Left cardiac atrium (tissue), 4 donors: ENCODE measurements at places on chromosomes 11 and 22. TPM values are rescaled to one million over a fixed set of nuclear protein-coding genes. Genes with fewer than 3 reads are reported as not detected.

Gene ZNF215
- 0.89 TPM for total RNA-seq

Gene SLC43A1
- total RNA-seq = 5.8 TPM

Gene OR5P2
- total RNA-seq = not detected

Gene MMP13
- not detected for total RNA-seq

Gene UBQLN3
- 0.13 TPM for total RNA-seq
